ENCODE measurements at places on chromosomes 12 and 14.
A peak's percentile ranks its signal among the peaks of the same experiment; 100 is the strongest.

- DNase-seq = no peak
Observed at GRCh38 chr12:104855599-104855998, 102.5 kb downstream of the SLC41A2 start.

DNA sequence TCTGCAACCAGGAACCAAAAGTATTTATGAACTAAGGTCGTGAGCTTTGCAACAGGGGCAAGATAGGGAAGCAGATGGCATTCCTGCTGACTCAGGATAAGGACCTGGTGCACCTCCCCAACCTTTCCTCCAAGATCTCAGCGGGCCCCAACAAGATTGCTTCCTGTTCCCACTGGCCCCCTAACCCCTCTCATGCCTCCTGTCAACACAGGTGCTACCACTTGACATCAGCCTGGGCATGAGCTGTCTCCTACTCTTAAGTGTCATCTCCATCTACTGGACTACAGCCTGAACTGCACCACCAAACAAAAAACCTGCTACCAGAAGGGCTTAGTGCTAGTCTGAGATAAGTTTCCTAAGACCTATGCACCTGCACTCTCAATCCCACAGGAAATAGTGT lies 32.7 kb downstream of the MED6 start:
- peak; percentile 48 for DNase-seq

DNA sequence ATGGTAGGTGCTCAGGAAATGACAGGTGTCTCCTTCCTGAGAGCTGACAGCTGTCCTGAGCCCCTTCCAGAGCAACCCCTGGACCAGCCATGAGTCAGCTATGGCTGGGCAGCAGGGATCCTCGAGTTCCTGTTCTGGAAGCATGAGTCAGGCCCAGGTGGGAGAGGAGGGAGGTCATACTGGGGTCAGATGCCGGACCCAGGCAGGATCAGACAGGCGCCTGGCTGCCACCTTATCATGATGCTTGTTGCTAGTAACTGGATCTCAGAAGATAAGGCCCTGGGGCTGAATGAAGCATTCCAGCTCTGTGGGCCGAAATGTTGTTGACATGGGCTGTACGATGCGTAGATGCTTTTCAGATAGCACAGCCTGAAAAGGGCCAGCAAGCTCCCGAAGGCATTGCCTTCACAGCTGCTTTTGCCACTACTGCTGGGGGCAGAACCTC lies 17.4 kb upstream of the KRT7 start:
- peak; percentile 94 for DNase-seq

DNA sequence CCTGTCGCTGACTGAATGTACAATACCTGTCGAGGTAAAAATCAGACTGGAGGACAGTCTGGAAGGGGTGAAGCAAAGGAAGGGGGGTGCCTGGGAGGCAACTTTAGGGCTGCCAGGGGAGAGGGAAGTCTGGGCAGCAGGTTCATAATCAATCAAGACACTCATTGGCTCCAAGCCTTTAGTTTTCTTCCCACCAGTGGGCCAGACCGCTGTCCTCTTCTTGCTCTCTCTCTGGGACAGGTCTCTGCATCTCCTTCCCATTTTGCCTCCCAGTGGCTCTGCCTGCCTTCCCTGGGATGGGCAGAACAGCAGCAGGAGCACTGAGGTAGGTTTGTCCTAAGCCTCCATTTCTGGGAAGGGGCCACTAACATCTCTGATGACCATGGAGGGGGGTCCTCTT lies 206.5 kb downstream of the TTC8 start:
- no peak for DNase-seq
